ENCODE measurements at places on chromosomes 3 and 15. TPM values are rescaled to one million over a fixed set of nuclear protein-coding genes. Genes with fewer than 3 reads are reported as not detected.

The TLR9 gene
- 0.05 TPM for total RNA-seq

The RPP14 gene
- total RNA-seq = 10.0 TPM

The CDHR4 gene
- total RNA-seq = 0.44 TPM

The CLDN16 gene
- total RNA-seq = not detected

The REC114 gene
- not detected for total RNA-seq

The TMEM108 gene
- total RNA-seq = not detected
